ENCODE measurements at places on chromosomes 16 and 17. TPM values are rescaled to one million over a fixed set of nuclear protein-coding genes. Genes with fewer than 3 reads are reported as not detected.

Gene ATP6V0A1
- 114 TPM for polyA plus RNA-seq

Gene WFIKKN2
- 0.13 TPM for polyA plus RNA-seq

Gene RCVRN
- polyA plus RNA-seq, result 0.63 TPM

Gene HBA2
- 1,574 TPM for polyA plus RNA-seq

Gene PITPNM3
- polyA plus RNA-seq, result 1.4 TPM

Gene IL17C
- polyA plus RNA-seq, result not detected

DNA sequence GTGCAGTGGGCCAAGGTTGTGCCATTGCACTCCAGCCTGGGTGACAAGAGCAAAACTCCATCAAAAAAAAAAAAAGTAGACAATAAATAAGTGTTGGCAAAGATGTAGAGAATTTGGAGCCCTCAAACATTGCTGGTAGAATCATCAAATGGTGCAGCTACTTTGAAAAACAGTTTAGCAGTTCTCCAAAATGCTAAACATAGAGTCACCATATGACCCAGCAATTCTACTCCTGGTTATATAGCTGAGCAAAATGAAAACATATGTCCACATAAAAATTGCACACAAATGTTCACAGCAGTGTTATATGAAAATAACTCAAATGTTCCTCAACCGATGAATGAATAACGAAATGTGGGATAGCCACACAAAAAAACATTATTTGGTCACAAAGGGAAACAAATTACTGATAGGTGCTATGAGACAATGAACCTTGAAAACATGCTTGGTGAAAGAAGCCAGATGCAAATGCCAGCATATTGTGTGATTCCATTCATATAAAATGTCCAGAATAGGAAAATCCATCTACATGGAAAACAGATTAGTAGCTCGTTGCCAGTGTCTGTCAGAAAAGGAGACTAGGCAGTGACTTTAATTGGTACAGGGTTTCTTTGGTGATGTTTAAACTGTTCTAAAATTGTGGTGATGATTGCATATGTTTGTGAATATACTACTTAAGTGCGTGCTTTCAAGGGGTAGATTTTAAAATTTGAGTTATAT is 12.7 kb upstream of the RABEP1 start:
- no peak overlapping the region for H3K27ac ChIP-seq
- no peaks in the 10 kb centered on the region for H3K36me3 ChIP-seq
- peaks cover 3% of the 10 kb centered on the region for H3K4me1 ChIP-seq
- no peak overlapping the region for H3K4me3 ChIP-seq
- no peaks in the 10 kb centered on the region for H3K27me3 ChIP-seq

DNA sequence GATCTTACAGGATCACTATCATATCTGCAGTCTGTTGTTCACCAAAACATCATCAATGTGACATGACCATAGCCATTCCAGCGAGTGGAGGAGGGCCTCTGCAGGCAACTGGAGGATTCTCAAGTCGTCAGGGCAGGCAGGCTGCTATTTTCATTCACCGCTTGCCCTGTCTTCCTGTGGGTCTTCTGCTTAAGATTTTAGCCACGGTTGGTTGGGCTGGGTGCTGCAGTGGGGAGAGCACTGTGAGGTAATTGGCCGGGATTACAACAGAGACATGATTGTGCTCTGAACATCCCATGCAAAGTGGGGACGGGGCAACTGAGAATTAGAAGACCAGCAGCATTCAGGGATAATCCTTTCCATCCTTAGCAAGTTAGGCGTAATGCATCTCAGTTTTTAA is 245.9 kb downstream of the CPPED1 start:
- no peaks in the 10 kb centered on the region for H3K4me1 ChIP-seq
- no peaks in the 10 kb centered on the region for H3K27me3 ChIP-seq
- no peak overlapping the region for H3K4me3 ChIP-seq

- H3K4me3 ChIP-seq, result no peak overlapping the region
- peak; percentile 62 for DNase-seq
- H3K36me3 ChIP-seq, result peaks cover 66% of the 10 kb centered on the region
- no peaks in the 10 kb centered on the region for H3K27me3 ChIP-seq
Measured at GRCh38 chr16:84982434-84982833, 28.9 kb downstream of the ZDHHC7 start.

- H3K4me1 ChIP-seq, result peaks cover 12% of the 10 kb centered on the region
- no peaks in the 10 kb centered on the region for H3K36me3 ChIP-seq
- DNase-seq, result no peak
- no peak overlapping the region for H3K4me3 ChIP-seq
- H3K27me3 ChIP-seq, result no peaks in the 10 kb centered on the region
Measured at GRCh38 chr17:19250421-19251173, 13.4 kb downstream of the EPN2 start.

- no peaks in the 10 kb centered on the region for H3K27me3 ChIP-seq
- DNase-seq, result no peak
- no peaks in the 10 kb centered on the region for H3K4me1 ChIP-seq
- no peaks in the 10 kb centered on the region for H3K36me3 ChIP-seq
- H3K27ac ChIP-seq, result no peak overlapping the region
Measured at GRCh38 chr17:20774472-20775135, 195.1 kb downstream of the CDRT15L2 start.

GRCh38 chr16:86545481-86545880 is 9.6 kb downstream of the MTHFSD start:
- no peak overlapping the region for H3K4me3 ChIP-seq
- DNase-seq, result no peak
- no peaks in the 10 kb centered on the region for H3K27me3 ChIP-seq

- H3K27me3 ChIP-seq, result no peaks in the 10 kb centered on the region
- DNase-seq, result no peak
- H3K4me1 ChIP-seq, result no peaks in the 10 kb centered on the region
- peaks cover 24% of the 10 kb centered on the region for H3K36me3 ChIP-seq
Measured at GRCh38 chr17:42946812-42947211, 17.4 kb downstream of the AARSD1 start.

DNA sequence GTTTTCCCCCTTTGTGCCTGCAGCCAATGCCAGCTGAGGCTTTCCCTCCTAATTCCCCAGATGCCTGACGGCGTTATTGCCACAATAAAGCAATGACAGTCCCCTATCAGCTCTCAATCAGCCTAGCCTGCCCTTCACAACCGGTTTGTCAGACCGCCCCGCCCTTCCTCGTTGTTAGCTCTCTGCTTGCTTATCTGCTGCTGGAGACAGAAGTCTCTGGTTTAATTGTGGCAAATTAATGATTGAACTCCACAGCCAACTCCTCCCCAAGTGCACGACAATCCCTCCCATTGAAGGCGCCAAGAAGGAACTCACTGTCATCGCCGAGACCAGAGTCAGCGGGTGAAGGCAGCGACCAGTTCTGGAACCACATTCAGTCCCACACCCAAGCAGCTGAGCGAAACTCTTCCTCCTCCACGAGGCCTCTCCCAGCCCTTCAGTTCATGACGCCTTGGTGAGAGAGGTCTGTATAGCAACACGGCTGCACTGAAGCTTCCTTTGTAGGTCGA is 474.4 kb downstream of the SLC39A11 start:
- peak overlapping the region; percentile 92 for H3K27ac ChIP-seq
- no peaks in the 10 kb centered on the region for H3K27me3 ChIP-seq
- H3K36me3 ChIP-seq, result no peaks in the 10 kb centered on the region

GRCh38 chr17:13484020-13484419 is 117.7 kb downstream of the HS3ST3A1 start:
- H3K4me3 ChIP-seq, result no peak overlapping the region
- no peak for DNase-seq
- H3K36me3 ChIP-seq, result no peaks in the 10 kb centered on the region
- H3K27ac ChIP-seq, result no peak overlapping the region

DNA sequence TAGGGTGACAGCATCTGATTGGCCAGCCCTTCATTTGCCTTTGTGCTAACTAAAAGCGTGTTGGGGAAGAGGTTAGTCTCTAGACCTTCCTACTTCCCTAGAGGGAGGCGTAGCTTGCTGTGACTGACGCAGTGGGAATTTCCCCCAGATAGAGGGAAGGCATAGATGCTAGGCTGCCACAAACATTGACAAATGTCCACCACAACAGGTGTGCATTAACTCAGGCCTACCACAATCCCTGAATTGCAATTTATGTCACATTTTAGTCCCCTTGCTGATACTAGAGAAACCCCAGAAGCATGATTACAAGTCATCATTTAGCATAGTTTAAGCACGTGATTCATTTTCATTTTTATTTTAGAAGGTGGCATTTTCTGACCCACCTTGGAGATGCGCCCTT is 76.3 kb upstream of the WSB1 start:
- H3K36me3 ChIP-seq, result no peaks in the 10 kb centered on the region
- H3K27ac ChIP-seq, result no peak overlapping the region
- no peaks in the 10 kb centered on the region for H3K4me1 ChIP-seq
- no peak for DNase-seq
- no peaks in the 10 kb centered on the region for H3K27me3 ChIP-seq

DNA sequence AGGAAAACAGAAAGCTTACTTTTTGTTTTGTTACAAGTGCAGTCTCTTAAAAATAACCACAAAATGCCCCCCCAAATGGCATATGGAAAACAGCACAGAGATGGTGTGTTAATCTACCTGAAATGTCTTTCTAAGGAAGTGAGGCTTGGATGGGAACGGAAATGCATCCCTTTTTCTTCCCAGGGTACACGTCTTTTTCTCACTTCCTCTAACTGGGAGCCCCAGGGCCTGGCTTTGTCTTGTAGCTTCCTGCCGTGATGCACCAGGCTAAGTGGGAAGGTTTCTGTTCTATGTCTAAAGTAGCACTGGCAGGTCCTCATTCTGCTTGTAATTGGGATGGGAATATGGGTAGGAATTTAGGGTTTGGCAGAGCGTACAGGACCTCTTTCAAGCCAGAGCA is 52.5 kb upstream of the CACNG3 start:
- H3K4me1 ChIP-seq, result no peaks in the 10 kb centered on the region
- H3K36me3 ChIP-seq, result no peaks in the 10 kb centered on the region
- DNase-seq, result no peak
- no peak overlapping the region for H3K27ac ChIP-seq

DNA sequence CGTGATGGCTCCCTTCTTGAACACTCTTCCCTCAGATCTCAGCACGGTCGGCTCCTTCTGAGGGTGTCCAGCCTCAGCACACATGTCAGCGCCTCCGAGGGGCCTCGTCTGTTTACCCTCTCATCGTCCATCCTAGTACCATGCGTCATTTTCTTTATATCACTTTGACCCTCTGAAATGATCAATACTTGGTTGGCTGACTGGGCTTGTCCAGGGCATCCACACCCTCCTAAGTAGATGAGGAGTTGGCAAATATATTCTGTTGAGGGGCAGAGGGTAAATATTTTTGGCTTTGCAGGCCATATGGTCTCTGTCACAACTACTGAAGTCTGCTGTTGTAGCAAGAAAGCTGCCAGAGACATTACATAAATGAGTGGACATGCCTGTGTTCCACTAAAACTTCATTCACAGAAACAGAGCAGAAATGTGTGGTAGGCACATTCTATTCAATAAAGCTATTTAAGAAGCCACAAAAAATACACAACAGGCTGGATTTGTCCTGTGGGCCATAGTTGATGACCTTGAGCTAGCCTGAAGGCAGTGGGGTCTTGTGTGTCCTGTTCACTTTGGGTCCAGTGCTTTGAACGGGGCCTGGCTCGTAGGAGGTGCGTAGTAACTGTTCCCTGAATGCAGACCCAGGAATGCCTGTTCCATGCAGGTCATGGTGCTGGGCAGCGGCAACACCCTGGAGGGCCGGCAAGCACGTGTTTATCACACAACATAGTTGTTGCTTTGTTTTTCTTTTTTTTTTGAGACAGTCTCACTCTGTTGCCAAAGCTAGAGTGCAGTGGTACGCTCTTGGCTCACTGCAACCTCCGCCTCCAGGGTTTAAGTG is 185.8 kb downstream of the SNX29 start:
- no peaks in the 10 kb centered on the region for H3K27me3 ChIP-seq
- H3K27ac ChIP-seq, result no peak overlapping the region
- DNase-seq, result no peak
- no peak overlapping the region for H3K4me3 ChIP-seq
- H3K4me1 ChIP-seq, result no peaks in the 10 kb centered on the region

DNA sequence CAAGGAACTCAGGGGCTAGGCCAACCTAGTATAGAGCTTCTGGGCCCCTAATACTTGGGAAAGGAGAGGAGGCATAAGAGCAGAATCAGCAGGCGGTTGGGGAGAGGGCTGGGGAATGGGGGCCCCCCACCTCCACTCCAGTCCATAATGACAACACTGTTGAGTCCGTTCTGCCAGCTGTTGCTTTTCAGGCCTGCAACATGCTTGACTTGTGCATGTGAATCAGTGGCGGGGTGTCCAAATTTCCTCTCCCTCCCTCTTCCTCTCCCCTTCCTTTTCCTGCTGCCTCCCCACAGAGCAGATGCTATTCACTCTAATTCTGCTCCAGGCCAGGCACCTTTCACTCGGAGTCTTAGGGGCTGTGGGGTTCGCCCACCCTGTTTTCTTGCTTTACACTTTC is 31.7 kb downstream of the SGSM2 start:
- H3K27ac ChIP-seq, result no peak overlapping the region
- H3K27me3 ChIP-seq, result no peaks in the 10 kb centered on the region
- H3K4me1 ChIP-seq, result no peaks in the 10 kb centered on the region
- H3K36me3 ChIP-seq, result peaks cover 46% of the 10 kb centered on the region
- no peak for DNase-seq

GRCh38 chr17:73814075-73814474 is 169.8 kb upstream of the SDK2 start:
- no peaks in the 10 kb centered on the region for H3K36me3 ChIP-seq
- no peak for DNase-seq
- H3K27ac ChIP-seq, result no peak overlapping the region
- H3K27me3 ChIP-seq, result peaks cover 4% of the 10 kb centered on the region

DNA sequence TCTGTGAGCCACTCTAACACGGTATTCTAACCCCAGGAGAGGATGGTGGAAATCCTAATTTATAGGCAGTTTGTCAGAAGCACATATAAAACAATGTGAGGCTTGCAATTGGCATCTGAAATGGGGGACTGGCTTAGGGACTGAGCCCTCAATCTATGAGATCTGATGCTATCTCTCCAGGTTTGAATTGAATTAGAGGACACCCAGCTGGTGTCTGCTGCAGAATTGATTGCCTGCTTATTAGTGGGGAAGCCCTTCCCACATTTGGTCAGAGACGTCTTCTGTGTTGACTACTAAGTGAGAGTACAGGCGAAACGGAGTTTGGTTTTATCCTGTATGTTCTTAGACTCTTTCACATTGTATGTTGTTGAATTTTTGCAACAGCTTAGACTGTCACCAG is 13.6 kb upstream of the TMIGD1 start:
- H3K36me3 ChIP-seq, result no peaks in the 10 kb centered on the region
- H3K27me3 ChIP-seq, result no peaks in the 10 kb centered on the region
- no peak overlapping the region for H3K27ac ChIP-seq
- H3K4me1 ChIP-seq, result peaks cover 37% of the 10 kb centered on the region

DNA sequence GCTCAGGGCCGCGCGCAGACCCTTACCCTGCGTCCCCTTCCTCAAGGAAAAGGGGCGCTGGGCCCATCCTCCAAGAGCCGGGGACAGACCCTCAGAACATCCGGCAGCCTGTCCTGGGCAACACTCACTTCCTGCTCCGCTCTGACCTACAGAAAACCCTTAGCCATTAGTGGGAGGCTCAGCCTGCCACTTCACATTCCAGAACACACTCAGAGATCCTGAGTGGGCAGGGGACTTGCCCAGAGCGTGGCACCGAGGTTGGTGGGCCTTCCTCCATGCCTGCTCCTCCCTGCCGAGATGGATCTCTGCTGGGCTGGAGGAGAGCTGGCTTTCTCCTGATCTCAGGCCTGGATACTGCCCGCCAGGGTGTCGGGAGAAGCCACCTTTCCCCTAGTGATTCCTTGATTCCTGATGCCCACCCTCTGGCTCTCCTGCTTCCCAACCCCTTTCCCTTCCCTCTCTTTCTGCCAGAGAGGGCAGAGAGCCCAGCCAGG is 1.5 kb downstream of the SCARF1 start:
- H3K27me3 ChIP-seq, result no peaks in the 10 kb centered on the region
- peaks cover 18% of the 10 kb centered on the region for H3K4me1 ChIP-seq
- H3K4me3 ChIP-seq, result peak overlapping the region; percentile 30
- no peak for DNase-seq
- H3K36me3 ChIP-seq, result peaks cover 8% of the 10 kb centered on the region
- no peak overlapping the region for H3K27ac ChIP-seq

- peaks cover 6% of the 10 kb centered on the region for H3K36me3 ChIP-seq
- DNase-seq, result no peak
- H3K27me3 ChIP-seq, result no peaks in the 10 kb centered on the region
- H3K4me3 ChIP-seq, result no peak overlapping the region
- no peaks in the 10 kb centered on the region for H3K4me1 ChIP-seq
Measured at GRCh38 chr16:25270577-25270976, 12.9 kb upstream of the ZKSCAN2 start.
